CD4-positive, alpha-beta memory T cell (primary cell): ENCODE measurements at places on chromosomes 4 and X. TPM values are rescaled to one million over a fixed set of nuclear protein-coding genes. Genes with fewer than 3 reads are reported as not detected.

Gene ADH1B
- total RNA-seq = not detected

Gene PLA2G12A
- total RNA-seq = 18.1 TPM

Gene SLC6A14
- total RNA-seq = not detected

Gene S100G
- total RNA-seq = not detected

Gene F8A2
- not detected for total RNA-seq

Gene CCDC110
- total RNA-seq = 0.90 TPM

Gene NUP62CL
- 2.7 TPM for total RNA-seq

Gene CENPE
- total RNA-seq = 0.67 TPM

Gene ENOX2
- 13.7 TPM for total RNA-seq

Gene NPY5R
- total RNA-seq = not detected

Gene TMEM31
- total RNA-seq = not detected

Gene MAGEB2
- not detected for total RNA-seq

Gene DMRTC1
- 1.1 TPM for total RNA-seq

Gene ADD1
- total RNA-seq = 293 TPM

Gene TBC1D9
- 0.38 TPM for total RNA-seq

Gene CCSER1
- total RNA-seq = 1.7 TPM

Gene GABRQ
- not detected for total RNA-seq

DNA sequence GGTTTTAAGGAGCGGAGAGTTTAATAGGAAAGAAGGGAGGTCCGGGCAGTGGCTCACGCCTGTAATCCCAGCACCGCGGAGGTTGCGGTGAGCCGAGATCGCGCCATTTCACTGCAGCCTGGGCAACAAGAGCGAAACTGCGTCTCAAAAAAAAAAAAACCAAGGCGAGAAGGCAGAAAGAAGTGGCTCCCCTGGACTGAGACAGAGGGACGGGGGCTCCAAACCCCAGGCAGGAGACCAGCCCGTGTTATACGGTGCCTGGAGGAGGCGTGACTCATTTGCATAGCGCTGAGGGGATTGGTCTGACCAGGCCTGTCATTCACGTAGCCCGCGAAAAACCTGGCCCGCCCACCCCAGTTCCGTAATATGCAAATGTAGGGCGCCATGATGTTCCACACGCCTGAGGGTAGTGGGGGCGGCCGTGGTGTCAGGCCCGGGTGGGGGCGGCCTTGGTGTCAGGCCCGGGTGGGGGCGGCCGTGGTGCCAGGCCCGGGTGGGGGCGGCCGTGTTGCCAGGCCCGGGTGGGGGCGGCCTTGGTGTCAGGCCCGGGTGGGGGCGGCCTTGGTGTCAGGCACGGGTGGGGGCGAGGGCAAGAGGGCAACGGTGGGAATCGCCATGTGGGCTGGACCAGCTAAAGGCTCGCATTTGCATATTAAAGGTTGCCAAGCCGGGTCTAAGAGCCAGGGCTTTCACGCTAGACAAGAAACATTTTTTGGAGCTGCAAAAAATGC lies 2.1 kb downstream of the PLCXD1 start:
- peak; percentile 86 for DNase-seq

GRCh38 chr4:71266090-71266794 lies 72.6 kb upstream of the SLC4A4 start:
- no peak for DNase-seq

DNA sequence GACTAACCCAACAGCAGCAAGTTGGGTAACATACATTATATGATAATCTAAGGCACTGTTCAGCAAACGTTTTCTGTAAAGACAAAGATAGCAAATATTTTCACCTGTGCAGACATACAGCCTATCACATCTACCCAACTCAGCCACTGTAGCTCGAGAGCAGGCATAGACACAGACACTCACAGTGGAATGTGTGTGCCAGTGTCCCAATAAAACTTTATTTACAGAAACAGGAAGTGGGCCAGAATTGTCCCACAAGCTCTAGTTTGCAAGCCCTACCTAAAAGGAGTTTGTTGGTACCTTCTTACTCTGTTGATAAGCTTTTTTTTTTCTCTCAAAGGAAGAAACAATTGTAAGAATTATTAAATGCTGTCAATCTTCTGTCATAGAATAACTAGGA lies 11.9 kb upstream of the FAM9A start:
- no peak for DNase-seq

- DNase-seq = no peak
These were observed 33.9 kb upstream of the HPF1 start for GRCh38 chr4:169791527-169792156.

- no peak for DNase-seq
These were observed 176.0 kb upstream of the NWD2 start for GRCh38 chr4:37068580-37068979.

GRCh38 chr4:185480016-185480732 lies 8.6 kb upstream of the CCDC110 start:
- DNase-seq = no peak

GRCh38 chr4:4490041-4490440 lies 51.8 kb downstream of the STX18 start:
- no peak for DNase-seq

GRCh38 chr4:52751487-52751911 lies 274 bp upstream of the ERVMER34-1 start:
- DNase-seq = no peak

DNA sequence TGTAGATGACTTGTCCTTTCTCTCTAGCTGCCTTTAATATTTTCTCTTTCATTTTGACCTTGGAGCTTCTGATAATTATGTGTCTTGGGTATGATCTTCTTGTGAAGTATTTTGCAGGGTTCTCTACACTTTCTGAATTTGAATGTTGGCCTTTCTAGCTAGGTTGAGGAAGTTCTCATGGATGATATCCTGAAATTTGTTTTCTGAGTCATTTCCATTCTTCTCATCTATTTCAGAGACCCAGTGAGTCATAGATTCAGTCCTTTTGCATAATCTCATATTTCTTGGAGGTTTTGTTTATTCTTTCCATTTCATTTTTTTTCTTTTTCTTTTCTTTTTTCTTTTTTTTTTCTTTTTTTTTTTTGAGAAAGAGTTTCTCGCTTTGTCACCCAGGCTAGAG lies 585.7 kb upstream of the PABPC4L start:
- DNase-seq = no peak

- no peak for DNase-seq
These were observed 82.3 kb downstream of the FREM3 start for GRCh38 chr4:143617994-143618679.

- no peak for DNase-seq
These were observed 34.1 kb downstream of the PRRG1 start for GRCh38 chrX:37383313-37383712.

DNA sequence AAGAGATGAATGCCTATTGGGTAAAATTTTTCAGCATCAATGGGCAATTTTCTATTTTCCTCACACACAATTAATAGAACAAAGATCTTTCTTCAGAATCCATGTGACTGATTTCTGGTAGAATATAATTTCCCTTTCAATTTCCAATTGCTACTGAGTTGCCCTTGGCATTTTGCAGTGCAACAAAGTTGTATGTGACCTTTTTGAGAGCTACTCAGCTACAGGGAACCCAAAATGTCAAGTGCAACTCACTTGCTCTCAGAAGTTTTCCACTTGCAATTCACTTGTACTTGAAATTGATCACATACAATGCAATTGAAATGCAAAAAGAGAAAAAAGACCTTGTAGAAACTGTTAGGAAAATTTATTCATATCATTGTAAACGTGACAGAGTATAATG lies 245.5 kb downstream of the BANK1 start:
- no peak for DNase-seq

GRCh38 chr4:25505637-25505991 lies 128.6 kb downstream of the ANAPC4 start:
- no peak for DNase-seq

- DNase-seq = no peak
These were observed 1.9 kb downstream of the SOWAHD start for GRCh38 chrX:119760026-119760877.

DNA sequence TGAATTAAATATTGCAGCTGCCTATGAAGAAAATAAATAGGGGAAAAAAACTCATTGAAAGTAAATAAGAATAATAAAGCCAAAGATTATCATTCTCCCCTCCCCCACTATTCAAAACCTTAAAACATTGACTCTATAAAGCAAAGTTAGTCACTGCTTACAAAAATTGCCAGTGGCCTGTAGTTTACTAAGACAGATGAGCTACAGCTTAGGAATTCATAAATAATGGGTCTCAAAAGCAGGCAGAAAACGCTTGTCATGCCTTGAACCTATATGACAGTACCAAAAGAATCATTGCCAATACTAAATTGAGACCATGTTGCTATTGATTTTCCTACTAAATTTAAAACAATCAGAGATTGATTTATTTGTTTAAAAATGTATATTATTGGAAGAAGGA lies 78.9 kb downstream of the SLC10A7 start:
- no peak for DNase-seq

GRCh38 chrX:30153881-30154260 lies 61.5 kb upstream of the MAGEB2 start:
- DNase-seq = no peak

GRCh38 chr4:119659576-119659975 lies 31.0 kb upstream of the PDE5A start:
- DNase-seq = no peak

GRCh38 chr4:15427161-15427560 lies 672 bp upstream of the C1QTNF7 start:
- DNase-seq = no peak

GRCh38 chrX:154712781-154713740 lies 37.8 kb downstream of the GAB3 start:
- peak; percentile 65 for DNase-seq

DNA sequence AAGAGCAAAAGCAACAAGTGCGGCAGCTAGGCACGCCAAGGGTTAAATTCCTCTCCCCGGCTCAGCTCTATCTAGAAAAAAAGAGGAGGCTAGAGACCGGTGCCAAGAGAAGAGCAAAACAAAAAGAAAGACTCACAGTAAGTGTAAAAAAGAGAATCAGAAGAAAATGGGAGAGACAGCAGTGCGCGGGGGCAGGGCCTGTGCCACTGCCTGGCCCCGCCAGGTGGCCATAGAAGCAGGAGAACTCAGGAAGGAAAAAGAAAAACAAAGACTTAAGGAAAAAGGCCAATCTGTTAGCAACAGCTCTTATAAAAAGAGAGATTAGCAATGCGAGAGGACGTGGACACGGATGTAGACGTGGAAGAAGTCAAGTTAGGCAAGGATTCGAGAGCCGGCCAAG lies 3.2 kb downstream of the ACOX3 start:
- no peak for DNase-seq

DNA sequence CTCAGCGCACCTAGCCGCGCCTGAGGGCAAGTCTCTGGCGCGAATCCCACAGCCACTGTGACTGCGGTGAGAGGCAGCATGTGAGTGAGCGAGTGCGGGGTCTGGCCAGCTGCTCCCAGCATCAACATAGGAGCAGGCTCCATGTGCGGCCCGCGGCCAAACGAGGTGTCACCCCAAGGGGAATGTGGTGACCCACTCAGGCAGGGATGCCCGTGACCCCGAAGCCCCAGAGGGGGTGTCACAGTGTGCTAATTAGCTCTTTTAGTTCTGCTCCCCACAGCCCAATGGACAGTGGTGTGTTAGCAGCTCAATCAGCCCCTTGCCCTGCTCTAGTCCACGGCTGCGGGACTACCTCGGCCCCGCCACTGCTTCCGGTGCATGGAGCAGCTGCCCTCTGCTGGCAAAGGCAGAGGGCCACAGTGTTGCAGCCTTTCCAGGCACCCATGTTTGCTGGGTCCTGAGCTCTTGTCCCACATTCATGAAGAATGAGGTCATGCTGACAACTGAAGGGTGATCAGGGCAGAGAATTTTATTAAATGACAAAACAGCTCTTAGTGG lies 61.4 kb downstream of the AGA start:
- DNase-seq = no peak

DNA sequence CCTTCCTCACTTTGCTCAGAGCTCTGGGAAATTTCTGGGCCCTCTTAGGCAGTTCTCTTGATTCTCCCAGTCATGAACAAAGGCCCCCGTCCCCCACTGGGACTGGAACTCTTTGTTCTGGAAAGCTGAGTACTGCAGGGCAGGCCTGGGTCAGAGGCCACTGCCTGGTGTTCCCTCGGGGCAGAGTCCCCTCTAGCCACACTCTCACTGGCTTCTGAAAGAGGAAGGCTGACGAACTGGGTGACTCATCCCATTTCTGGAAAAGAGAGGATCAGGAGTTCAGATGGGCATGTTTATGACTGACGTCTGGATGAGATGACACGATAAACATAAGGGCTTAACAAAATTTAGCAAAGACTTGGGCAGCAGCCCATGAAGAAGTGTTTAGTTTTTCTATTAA lies 47.7 kb downstream of the DDX3X start:
- DNase-seq = no peak

- DNase-seq = no peak
These were observed 623.8 kb upstream of the LCORL start for GRCh38 chr4:18645351-18645750.

- DNase-seq = peak; percentile 24
These were observed 24.6 kb downstream of the VSIG4 start for GRCh38 chrX:66015152-66015831.

GRCh38 chrX:138847930-138848329 lies 136.4 kb upstream of the FGF13 start:
- no peak for DNase-seq

- no peak for DNase-seq
These were observed 31.6 kb downstream of the SH3KBP1 start for GRCh38 chrX:19855700-19856381.

DNA sequence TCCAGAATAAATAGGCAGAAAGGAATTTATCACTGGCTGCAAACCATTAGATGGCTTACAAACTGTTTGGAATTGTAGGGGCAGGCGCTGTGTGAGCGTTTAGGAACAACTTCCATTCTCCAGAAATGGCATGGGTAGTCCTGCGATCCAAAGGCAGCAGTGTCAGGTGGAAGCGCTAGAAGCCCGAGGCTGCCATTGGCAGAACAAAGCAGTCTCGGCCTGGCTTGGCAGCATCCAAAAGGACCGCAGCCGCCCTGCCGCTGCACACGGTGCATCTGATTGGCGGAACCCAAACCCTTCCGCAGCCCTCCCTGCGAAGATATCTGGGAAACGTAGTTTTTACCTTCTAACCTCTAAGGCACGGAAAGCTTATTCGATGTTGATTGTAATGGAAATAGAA lies 23.6 kb upstream of the YTHDC1 start:
- peak; percentile 63 for DNase-seq

DNA sequence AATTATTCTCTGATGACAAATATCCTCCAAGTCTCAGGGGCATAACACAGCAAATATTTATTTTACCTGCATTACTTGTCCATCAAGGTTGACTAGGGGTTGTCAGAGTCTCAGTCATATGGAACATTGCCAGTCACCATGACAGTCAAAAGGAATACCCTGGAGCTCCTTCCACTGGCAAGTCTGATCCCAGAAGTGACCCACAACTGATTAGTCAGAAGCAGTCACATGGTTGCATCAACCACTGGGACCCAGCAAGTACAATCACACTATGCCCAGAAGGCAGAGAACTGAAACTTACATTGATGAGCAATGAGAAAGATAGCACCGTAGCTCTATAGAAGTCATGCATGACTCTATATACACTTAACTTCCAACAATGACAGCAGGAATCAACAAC lies 41.9 kb upstream of the SOD3 start:
- DNase-seq = no peak
